ENCODE measurements at places on chromosomes 1 and 21.

GRCh38 chr1:98924977-98925376 is 79.7 kb downstream of the PLPPR5 start:
- DNase-seq, result no peak

DNA sequence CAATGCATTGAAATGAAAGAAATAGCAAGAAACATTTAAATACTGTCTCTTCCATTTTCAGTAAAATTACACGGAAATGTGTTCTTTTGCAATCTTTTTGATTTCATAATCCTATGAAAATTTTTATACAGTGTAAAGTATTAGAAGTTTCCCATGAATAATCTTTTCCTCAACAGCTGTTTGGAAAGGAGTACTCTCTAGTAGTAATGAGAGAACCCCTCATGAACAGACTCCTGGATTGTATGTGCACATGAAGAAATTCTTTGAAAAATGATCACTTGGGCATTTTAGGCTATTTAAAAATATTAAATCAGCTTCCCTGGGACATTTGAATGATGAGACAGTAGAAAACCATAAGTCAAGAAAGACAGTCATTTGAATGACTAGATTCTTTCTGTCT is 64.4 kb downstream of the LHX9 start:
- DNase-seq, result no peak

GRCh38 chr1:58017641-58018040 is 528.9 kb downstream of the OMA1 start:
- DNase-seq, result no peak

- DNase-seq, result no peak
Measured at GRCh38 chr1:21165646-21166045, 11.1 kb downstream of the EIF4G3 start.

- DNase-seq, result no peak
Measured at GRCh38 chr21:36126208-36126565, 8.7 kb upstream of the CBR3 start.

DNA sequence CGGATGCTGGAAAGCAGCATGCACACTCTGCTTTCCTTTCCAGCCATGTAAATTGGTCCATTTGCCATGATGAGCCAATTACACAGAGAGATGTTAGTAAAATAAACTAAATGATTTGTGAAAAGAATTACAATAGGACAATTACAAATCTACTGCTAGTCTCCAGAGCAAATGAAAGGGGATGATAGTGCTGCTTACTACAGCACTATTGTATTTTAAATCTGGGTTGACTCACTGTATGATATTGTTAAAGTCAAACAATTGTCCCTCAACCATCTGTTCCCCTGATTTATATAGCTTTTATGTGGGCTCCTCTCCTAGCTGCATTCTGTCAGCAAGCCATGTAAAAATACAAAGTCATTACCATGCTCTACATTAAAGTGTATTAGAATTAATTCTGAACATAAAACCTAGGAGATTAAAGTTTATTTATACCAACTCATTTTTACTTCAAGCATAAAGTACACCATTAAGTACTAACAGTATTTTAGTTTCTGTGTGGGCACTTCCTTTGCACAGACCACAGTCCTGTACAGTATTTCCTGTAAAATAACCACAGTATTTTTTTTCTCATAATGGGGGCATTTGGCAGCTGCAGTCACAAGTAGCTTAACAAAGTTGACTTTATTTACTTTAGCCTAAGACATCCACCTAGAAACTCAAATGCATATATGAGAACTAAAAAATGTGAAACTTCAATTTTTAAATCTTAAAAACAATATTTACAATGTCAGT is 135.8 kb downstream of the VAV3 start:
- no peak for DNase-seq

- DNase-seq, result no peak
Measured at GRCh38 chr1:53787655-53788054, 48.7 kb upstream of the GLIS1 start.

DNA sequence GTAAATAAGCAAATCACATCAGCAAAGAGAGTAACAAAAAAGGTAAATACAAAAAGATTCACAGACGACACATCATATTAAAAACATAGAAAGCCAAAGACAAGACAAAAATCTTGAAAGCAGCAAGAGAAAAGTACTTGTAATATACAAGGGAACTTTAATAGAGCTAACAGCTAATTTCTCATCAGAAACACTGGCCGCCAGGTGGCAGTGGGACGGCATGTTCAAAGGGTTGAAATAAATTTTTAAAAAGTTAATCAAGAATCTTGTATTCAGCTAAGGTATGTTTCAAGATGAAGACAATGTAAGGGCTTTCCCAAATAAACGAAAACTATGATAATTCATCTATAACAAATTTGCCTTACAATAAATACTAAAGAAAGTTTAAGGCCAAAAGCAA is 358.1 kb downstream of the LRRIQ3 start:
- DNase-seq, result no peak

GRCh38 chr1:111290630-111291029 is at the start of gene CHIA:
Gene CHIA (plus strand): TSS chr1:111290851. CDS start chr1:111310468, 19,617 bp downstream.
- no peak for DNase-seq

DNA sequence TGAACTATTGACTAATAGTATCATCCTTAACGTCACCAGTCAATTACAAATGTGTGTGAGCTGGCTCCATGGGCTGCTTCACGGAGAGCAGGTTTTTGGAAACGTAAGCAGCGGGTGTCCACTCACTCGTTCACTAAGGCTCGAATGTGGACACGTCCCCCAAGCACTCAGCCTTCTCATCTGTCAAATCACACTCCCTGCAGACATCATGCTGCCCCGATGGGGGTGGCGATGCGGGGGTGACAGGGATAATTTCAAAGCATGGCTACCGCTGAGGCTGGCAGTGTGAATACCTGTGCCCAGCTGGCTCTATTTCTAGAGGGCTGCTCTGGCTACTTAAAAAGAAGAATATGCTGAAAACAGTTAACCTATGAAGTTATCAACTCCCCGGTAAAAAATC is 71.3 kb downstream of the CAPZB start:
- no peak for DNase-seq

DNA sequence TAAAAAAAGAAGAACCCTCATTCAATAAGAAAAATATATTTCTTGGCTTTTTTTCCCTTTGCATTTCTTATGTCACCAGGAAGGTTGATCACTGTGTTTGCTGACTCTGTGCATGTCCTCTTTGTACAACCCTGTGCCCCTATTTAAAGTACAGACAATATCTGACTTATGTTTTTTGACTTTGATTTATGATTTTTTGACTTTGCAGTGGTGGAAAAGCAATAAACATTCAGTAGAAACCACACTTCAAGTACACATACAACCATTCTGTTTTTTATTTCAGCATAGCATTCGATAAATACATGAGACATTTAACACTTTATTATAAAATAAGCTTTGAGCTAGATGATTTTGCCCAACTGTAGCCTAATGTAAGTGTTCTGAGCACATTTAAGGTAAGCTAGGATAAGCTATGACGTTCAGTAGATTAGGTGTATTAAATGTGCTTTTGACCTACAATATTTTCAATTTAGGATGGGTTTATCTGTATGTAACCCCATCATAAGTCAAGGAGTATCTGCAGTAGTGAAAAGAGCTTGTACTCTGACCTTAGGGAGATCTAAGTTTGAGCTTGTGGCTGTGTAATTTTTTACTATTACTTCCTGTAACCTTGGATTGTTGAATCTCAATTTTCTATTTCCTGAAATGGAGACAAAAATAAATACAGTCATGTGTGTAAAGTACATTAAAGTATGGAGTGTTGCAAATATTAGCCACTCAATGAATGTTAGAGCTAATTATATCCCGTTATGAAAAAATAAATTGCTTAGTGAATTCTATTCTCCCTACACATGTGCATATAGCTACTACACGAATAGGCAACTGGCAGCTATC is 1.2 kb downstream of the RNASEL start:
- no peak for DNase-seq

DNA sequence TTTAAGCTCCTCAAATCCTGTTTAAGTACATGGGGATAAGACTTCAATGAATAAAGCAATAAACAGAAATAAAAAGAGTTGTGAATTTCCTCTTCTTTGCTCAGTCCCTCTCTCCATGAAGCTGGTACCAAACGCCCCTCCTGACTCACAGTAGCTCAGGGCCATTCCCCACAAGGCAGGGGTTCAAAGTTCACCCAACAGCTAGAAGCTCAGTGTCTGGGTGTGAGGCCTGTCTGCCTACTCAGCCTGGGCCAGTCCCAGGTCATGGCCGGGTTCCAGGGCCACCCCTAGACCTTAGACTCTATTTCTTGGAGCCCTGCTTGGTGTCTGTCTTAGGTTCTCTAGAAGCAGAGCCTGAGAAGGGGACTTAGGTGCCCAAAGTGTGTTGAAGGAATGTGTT is 251.5 kb downstream of the GRIK3 start:
- no peak for DNase-seq

GRCh38 chr1:29635501-29636263 is 399.4 kb downstream of the PTPRU start:
- no peak for DNase-seq

- peak; percentile 57 for DNase-seq
Measured at GRCh38 chr1:160539990-160540858, 17.2 kb upstream of the SLAMF6 start.

DNA sequence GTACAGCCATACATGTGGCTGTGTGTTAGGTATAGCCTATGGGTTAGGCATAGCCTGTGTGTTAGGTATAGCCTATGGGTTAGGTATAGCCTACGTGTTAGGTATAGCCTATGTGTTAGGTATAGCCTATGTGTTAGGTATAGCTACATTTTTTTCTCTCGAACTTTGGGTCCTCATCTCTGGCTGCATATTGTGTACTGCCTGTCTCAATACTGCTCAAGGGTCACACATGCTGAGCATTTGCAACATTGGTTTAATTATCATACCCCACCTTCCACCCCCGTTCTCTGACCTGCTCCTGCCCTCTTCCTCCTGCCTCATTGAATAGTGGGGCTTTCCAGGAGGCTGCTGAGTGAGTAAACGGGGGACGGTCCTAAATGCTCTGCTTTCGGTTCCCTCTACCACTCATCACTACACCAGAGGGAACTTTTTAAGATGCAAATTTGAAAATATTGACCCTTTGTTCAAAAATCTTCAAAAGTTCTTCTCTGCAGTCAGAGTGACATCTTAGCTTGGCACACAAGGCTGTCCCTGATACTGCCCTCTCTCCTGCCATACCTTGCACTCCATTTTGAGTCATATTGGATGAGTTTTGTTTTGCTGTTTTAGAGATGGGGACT is 17.8 kb downstream of the OR2B11 start:
- no peak for DNase-seq

DNA sequence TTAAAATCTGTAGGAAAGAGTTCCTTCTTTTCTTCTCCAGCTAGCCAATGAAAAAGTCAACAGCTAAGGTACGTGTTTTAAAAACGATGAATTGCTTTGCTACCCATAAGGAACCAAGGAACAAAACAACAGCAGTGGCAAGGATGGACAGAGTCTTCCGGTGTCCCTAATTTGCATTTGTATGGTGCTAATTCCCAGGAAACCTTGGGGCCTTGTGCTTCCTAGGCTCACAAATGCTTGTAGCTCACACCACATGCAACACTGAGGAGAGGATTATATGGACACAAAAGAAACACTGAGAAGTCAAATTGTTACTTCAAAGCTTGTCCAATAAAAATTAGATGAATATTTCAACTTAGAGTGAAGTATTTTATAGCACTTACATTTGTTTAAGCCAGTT is 1.8 kb upstream of the PGBD5 start:
- no peak for DNase-seq

GRCh38 chr21:41580758-41581554 is 73.0 kb upstream of the TMPRSS2 start:
- no peak for DNase-seq

GRCh38 chr1:224903955-224904354 is 25.5 kb upstream of the DNAH14 start:
- DNase-seq, result no peak

GRCh38 chr1:58477390-58477789 is 69.1 kb downstream of the OMA1 start:
- no peak for DNase-seq

GRCh38 chr1:154730259-154730658 is 122.3 kb upstream of the ADAR start:
- no peak for DNase-seq

DNA sequence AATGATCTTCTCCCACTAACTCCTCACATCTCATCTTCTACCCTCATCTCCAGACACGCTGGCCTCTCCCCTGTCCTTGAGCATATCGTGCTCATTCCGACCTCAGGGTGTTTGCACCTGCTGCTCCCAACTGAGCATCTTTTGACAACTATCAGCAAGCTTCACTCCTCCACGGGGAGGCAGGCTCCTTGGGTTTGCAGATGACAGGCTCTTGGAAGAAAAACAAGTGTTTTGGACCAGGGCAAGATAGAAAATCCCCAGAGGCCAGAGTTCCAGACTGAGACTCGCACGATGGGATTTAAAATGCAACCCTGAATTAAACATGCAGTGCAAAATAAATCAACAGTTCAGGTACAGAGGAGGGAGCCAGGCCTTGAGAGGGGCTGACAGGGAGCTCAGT is 246.7 kb downstream of the PTPRU start:
- no peak for DNase-seq

DNA sequence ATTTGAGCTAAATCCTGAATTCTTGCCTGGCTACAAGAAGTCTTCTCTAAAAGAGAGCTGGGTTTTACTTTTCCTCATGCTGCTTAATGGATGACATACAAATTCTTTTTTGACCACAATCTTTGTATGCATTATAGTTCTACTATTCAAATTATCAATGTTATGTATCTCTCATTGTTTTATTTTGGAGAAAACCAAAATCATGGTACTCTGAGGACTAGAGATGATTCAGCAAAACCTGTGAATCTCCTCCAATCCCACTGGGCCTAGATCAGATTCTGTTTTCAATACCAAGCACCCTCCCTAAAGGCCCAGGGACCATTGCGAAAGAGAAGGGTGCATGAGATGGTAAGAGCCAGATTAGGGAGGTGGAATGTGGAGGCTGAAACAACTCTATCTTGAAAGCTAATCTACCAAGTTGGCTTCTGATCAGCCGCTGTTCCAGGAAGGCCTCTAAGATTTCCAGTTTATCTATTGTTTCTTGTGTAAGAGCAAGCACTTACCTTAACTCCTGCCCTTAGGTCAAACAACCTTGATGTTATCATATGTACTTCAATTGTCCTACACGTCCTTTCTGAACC is 547.2 kb downstream of the PLPP3 start:
- no peak for DNase-seq

DNA sequence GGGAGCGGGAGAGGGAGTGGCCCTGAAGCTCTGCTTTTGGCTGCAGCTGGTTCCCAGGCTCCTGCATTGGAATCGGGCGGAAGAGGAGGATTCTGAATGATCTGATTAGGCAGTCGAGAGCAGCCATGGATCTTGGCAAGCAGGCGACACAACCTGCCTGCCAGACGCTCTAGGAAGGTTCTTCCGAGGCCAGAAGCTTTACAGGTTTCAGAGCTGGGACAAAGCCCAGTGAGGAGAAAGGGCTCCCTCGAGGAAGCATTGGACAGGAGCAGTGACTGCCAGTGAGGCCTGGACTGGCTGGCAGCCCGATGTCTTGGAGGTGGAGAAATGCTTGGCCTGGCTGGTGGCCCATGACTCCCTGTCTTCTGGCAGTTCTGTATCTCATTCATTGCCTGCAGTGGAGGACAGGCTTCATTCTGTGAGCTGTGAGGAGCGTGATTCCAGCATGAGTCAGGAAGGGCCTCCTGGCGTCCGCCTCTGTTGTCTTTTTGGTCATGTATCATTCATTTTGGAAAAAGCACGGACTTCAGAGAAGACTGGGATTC is 132.7 kb upstream of the IPO9 start:
- no peak for DNase-seq

Data from stimulated activated CD4-positive, alpha-beta T cell treated with anti-CD3 and anti-CD28 coated beads, Interleukin-4, amount 100 ng/mL, for 24 hours (primary cell).